ENCODE measurements at places on chromosomes 5 and 9. TPM values are rescaled to one million over a fixed set of nuclear protein-coding genes. Genes with fewer than 3 reads are reported as not detected.

Gene IFNA13
- total RNA-seq: not detected

- no peak for DNase-seq
These were observed 94.8 kb downstream of the PPIC start for GRCh38 chr5:122941737-122942136.

- no peak for DNase-seq
These were observed 376 bp downstream of the ANKRD18B start for GRCh38 chr9:33524306-33524947.

Gene BAAT
- total RNA-seq: not detected

Gene BTNL3
- total RNA-seq: not detected

DNA sequence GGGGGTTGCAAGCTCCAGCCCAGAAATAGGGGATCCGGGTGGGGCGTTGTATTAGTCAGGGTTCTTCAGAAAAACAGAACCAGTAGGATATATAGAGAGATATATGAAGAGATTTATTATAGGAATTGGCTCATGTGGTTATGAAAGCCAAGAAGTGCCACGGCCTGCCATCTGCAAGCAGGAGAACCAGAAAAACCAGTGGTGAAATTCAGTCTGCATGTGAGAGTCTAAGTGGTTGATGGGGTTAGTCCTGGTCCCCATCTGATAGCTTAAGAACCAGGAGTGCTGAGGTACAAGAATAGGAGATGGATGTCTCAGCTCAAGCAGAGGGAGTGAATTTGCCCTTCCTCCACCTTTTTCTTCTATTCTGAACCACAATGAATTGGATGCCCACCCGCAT, 123.4 kb upstream of the APC start:
- DNase-seq: no peak

GRCh38 chr5:27242258-27242626, 203.9 kb upstream of the CDH9 start:
- no peak for DNase-seq

GRCh38 chr9:127185181-127185580, 62.7 kb upstream of the ANGPTL2 start:
- DNase-seq: no peak

- no peak for DNase-seq
These were observed 54.1 kb downstream of the RASGEF1C start for GRCh38 chr5:180154821-180155364.

Gene RNF183
- not detected for total RNA-seq

Gene FPGS
- 61.5 TPM for total RNA-seq

DNA sequence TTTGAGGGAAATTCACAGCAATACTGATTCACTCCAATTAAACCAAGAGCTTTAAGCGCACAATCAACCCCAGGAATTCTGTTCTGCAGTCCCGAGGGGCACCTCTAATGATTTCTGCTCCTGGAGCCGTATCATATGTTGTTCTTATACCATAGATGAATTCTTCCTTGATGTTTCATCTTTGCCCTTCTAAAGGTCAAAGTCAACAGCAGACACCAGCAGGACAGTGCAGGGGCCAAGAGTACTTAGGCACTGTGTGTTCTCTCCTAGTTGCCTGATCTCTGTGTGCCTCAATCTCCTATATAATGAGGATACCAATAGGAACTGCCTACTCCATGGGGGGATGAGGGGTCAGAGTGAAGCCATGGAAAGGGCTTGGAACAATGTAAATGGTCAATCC, 16.5 kb downstream of the EPB41L4B start:
- DNase-seq: no peak

GRCh38 chr9:136386018-136386417, 12.5 kb upstream of the CARD9 start:
- no peak for DNase-seq

DNA sequence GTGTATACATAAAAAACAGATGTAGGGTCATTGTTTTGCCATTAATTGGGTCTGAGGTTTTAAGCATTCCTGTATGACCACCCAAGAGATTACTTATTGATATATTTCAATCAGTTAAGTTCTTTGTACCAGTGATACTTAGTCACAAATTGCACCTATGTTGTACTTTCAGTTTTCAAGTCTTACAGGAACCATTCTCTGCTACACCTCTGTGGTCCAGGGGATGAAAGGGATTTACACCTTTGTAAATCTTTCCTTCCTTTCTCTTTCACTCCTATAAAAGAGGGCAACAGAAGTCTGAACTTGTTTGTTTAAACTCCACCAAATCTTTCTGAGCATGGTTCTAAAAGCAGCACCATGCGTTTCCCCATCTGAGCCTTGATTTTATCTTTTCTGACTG, 86.1 kb downstream of the DEPDC1B start:
- no peak for DNase-seq

- DNase-seq: no peak
These were observed 568.3 kb downstream of the CSNK1G3 start for GRCh38 chr5:124080256-124080655.

DNA sequence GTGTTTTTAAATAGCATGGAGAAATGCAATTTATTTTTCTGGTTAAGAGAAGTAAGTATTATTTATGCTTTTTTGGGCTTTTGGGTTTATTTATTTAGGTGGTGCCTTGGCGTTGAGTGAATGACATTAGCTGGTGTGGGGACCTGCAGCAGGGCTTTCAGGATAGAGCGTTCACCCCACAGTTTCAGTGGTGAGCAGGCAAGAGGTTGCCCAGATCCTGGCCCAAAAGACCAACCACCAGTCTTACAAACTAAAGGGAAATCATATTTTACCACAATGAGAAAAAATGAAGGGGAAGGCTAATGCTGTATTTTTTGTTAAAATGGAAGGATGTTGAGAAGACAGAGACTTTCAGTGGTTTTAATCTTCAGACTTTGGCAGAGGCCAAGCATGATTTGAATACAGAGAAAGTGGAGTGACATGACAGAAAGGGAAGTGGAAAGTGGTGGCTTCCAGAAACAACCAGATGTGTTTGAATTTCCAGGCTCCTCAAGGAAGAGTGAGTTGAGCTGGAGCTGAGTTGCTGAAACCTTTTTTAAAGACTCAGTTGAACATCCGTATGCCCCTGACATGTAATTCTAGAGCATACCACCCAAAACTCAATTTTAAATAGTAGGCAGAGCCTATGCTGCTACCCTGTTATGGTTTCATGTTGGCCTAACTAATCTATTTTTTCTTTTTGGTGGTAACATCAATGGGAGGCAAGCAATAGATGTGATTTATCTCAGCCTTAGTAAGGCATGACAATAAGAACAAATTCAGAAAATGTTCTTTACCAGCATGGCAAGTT, 94.8 kb downstream of the AOPEP start:
- DNase-seq: no peak

Gene DOCK2
- 4.6 TPM for total RNA-seq

Gene GZMA
- not detected for total RNA-seq

Gene ACOT12
- total RNA-seq: not detected

All from fibroblast of the aortic adventitia (primary cell).